Activated CD8-positive, alpha-beta memory T cell treated with anti-CD3 and anti-CD28 coated beads for 1 hour (primary cell): ENCODE measurements at places on chromosomes 2 and 18.

DNA sequence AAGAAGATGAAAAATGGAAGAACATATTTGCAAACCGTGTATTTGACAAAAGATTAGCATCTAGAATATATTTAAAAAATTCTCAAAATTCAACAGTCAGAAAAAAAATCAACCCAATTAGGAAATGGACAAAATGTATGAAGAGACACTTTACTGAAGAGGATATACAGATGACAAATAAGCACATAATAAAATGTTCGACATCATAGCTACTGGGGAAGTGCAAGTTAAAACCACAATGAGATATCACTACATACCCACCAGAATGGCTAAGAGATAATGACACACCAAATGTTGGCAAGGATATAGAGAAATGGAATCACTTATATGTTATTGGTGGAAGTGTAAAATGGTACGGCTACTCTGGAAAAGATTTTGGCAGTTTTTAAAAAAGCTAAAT lies 11.7 kb upstream of the NUP35 start:
- DNase-seq, result no peak

GRCh38 chr2:196370381-196370780 lies 199.0 kb upstream of the STK17B start:
- DNase-seq, result no peak

DNA sequence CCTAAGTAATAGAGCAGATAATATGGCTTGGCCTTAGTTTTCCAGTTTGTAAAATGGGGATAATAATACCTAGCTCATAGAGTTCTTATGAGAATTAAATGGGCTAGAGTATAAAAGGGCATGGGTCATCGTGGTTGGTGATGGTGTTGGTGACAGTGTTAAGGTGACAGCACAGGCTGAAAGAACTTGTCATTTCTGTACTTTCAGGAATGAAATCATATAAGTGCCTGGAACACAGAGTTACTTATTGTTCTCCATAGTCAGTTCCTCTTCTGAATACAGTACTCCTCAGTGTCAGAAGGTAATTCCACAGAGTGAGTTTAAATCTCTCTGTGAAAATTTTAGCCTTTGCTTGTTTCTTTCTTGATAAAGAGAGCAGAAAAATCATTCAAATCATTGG lies 42.4 kb downstream of the KIF5C start:
- DNase-seq, result no peak

DNA sequence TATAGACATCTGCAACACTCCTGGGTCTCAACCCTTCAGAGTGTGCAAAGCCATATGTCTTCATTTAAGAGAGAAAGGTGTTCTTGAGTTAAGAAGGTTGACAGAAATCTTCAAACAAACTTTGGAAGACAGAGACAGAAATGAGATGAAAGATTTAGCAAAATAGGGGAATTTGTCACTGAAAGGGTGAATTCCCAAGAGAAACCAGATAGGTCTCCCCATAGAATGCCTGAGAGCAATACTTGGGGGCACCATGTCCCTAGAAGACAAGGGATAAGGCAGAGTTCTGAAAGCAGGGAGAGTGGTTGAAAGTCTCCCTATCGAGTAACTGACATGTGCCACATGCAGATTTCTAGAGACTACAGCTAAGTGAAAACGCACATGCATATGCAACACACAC lies 50.0 kb downstream of the AP1S3 start:
- DNase-seq, result no peak

DNA sequence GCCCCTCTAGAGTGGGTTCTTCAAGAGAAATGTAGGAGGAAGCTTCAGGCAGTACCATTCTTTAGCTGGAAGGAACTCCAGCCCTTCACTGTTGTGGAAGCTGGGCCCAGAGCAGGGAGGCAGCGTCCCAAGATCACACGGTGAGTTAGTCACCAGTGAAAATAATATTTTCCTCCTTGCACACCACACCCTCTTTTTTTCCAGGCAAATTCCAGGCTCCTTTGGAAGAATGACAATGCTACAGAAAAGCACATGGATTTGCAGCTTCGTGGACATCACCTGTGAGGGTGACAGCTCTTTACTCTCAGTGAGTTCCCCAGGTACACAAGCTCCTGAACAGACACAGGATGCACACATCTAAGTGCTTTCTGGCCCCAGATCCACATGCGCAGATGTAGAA lies 157.1 kb downstream of the COL6A3 start:
- no peak for DNase-seq

DNA sequence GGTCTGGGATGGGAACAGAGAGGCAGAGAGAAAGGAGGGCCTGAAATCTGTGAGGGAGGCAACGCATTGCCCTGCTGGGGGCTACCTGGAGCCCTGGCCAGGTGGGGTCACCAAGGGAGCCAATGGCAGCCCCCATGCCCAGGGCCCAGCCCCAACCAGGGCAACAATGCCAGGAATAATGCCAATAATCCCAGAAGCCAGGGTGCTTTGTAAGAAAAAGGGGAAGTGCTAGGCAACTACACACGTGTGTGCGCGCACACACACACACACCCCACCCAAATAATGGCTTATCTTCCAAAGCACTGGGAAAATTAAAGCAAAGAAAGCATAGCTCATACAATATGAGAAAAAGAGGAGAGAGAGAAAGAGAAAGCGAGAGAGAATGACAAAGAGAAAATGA lies 7.0 kb upstream of the CLEC4F start:
- no peak for DNase-seq

GRCh38 chr2:41906338-41906725 lies 141.5 kb upstream of the PKDCC start:
- no peak for DNase-seq

GRCh38 chr18:68150961-68151360 lies 563.9 kb downstream of the TMX3 start:
- DNase-seq, result no peak

DNA sequence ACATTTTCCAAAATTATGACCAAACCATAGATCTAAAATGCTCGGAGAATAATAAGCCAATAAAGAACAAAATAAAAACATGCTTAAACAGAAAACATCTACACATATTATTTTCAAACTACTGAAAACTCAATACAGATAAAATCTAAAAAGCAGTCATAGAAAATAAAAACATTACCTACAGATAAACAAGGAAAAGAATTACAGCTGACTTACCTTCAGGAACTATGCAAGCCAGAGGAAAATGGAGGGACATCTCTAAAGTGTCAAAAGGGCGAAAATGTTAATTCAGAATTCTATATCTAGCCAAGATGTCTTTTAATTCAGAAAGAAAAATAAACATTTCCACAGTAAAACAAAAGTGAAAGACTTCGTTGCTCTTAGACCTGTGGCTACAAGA lies 112.9 kb upstream of the GYPC start:
- no peak for DNase-seq

- no peak for DNase-seq
These were observed 24.5 kb downstream of the KCNF1 start for GRCh38 chr2:10935953-10936942.

DNA sequence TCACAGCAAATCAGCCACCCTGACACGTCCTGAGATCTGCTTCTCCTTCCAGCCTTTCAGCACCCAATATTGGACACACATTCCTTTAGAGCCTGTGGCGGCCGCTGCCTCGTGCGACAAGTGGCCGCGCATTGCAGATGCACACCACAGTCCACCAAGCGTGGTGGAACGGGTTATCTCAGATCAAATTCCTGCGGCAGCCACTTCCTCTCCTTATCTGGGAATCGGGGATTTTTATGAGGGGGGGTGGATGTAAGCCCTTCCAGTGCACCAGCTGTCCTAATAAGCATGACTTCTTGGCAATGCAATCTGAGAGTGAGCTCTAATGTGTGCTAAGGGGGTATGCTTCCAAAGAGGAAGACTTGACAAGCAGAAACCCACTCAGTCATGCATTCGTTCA lies 18.3 kb upstream of the BMP10 start:
- no peak for DNase-seq

GRCh38 chr2:71894261-71894660 lies 253.4 kb downstream of the CYP26B1 start:
- no peak for DNase-seq

GRCh38 chr2:232137356-232138147 lies 176.0 kb downstream of the DIS3L2 start:
- no peak for DNase-seq

- no peak for DNase-seq
These were observed 314.5 kb upstream of the CHAC2 start for GRCh38 chr2:53452957-53453748.

- peak; percentile 95 for DNase-seq
These were observed at the start of gene STRN for GRCh38 chr2:36966370-36967235. Gene STRN (minus strand): TSS chr2:36966536. CDS start chr2:36966463, 73 bp downstream.

GRCh38 chr2:110655701-110656100 lies 22.2 kb downstream of the BUB1 start:
- no peak for DNase-seq

DNA sequence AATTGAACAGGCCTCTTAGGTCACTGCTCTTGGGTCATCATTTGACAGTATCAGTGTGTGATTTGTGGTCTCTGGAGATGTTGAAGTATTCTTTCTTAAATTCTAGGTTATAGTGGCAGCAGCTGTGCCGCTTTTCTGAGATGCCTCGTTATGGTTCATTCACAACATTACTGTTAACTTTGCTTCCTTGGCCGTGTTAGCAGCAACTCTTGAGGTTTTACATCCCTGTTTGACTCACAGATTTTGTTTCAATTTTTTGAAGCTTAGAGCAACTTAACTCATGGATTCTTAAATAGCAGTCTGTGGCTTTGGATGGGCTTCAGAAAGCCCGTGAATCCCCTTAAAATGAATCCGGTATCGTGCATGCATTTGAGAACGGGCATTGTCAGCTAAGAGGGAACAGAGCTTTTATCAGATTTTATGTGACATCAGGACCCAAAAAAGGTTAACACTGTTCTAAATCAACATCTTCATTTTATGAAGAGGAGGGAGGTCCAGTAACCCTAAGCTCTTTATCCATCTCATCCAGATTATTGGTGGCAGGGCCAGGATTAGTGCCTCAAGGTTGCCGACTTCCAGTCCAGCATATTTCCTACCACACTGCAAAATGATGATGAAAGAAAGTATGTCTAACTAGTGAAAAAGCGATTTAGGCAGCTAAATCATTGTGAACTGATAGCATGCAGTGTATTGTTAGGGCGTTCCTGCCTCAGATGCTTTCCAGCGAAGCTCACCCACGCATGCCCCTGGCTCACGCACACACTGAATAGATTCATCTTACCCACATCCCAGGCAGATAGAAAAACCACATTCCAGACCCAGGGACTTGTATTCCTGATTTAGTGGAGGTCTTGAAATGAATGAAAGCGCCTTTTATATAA lies 5.1 kb downstream of the TRIB2 start:
- no peak for DNase-seq

GRCh38 chr2:202101026-202101579 lies 28.0 kb downstream of the KIAA2012 start:
- no peak for DNase-seq

DNA sequence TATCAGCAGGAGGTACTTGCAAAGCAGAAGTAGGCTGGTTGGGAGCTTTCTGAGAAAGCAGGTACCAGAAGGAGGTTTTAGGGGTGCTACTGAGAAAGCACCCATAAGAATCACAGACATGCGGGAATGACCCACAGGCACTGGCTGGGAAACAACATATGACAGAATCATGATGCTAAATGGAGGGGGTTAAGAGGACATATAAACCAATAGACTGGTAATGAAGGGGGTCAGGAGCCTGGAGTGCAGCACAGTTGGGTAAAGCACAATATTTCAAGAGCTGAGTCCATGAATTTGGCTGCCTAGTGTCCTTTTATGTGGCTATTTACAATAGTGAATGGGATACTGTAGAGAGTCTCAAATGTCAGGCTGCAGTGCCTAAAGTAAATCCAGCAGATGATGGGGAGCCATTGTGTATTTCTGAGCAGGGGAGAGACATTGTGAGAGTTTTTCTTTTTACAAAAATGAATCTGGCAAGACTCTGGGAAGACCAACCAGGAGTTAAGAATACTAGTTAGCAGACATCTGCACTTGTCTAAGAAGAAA lies 27.6 kb upstream of the GMCL1 start:
- DNase-seq, result no peak

GRCh38 chr18:43662657-43663056 lies 385.4 kb upstream of the SYT4 start:
- no peak for DNase-seq

DNA sequence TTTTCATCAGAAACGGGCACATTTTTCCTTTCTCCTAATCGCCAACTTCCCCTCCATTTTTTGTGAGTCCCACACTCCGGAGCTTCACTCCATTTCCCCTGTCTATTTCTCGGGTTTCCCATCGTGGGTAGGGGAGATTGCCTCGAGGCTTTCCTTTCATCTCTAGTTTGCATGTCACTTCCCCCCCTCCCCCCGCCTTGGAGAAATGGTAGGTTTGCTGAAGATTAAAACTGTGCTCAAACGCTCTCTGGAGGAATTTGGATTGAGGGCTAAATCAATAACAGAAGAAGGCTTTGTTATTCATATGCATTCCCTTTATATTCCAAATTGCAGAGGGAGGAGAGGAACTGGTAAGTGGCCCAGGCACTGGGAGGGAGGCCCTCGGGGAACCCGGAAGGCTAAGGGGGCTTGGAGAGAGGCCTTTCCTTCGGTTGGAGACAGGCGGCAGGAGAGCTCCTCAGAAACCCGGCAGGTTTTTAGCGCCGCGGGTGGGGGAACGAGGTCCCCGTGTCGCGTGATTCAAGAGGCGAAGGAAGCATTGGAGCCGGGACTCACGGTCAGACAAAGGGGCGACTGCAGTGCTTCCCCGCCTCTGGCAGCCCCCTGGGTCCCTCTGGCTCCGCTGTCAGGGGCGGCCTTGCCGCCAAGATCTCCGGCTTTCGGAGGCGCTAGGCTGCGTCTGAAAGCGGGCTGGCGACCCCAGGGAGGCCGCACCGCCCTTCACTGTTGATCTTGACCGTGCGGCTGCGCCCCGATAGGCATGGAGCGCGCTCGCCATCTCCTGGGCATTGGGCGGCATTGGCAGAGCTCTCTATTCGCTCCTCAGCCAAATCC lies 2.4 kb upstream of the HOXD12 start:
- DNase-seq, result peak; percentile 37

DNA sequence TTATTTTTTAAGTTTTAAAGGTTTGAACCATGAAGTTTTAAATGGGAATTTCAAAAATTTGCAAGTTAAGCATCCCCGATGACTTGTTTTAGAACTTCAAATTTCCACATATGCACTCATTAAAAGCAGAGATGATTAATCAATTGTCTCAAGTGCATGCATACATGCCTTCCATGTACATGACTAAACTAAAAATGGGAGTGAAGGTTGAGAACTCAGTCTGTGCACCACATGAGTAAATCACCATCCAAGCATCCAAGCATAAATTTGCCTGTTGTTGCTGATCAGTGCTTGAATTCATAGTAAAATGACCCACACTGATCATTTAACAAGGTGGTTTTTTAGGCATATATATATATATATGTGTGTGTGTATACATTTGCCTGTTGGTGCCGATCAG lies 249.8 kb downstream of the ARHGAP15 start:
- no peak for DNase-seq

- DNase-seq, result no peak
These were observed 41.3 kb upstream of the SATB2 start for GRCh38 chr2:199499005-199499404.

GRCh38 chr2:9774266-9774665 lies 69.0 kb upstream of the TAF1B start:
- no peak for DNase-seq

GRCh38 chr18:75527848-75528685 lies 100.6 kb upstream of the SMIM21 start:
- DNase-seq, result no peak

GRCh38 chr18:10343778-10344177 lies 110.7 kb upstream of the APCDD1 start:
- no peak for DNase-seq

- no peak for DNase-seq
These were observed 5.6 kb upstream of the DIS3L2 start for GRCh38 chr2:231955758-231956472.

- no peak for DNase-seq
These were observed 45.1 kb upstream of the FAM98A start for GRCh38 chr2:33644215-33644614.
